ENCODE measurements at places on chromosomes 6 and 20. TPM values are rescaled to one million over a fixed set of nuclear protein-coding genes. Genes with fewer than 3 reads are reported as not detected.

The GLP1R gene
- not detected for total RNA-seq

The ATRN gene
- 15.3 TPM for total RNA-seq

The PACSIN1 gene
- total RNA-seq, result not detected

The FAM83C gene
- not detected for total RNA-seq

The OR2H2 gene
- not detected for total RNA-seq

The DYNLT1 gene
- total RNA-seq, result 251 TPM

The SMOC2 gene
- total RNA-seq, result not detected

The MPIG6B gene
- total RNA-seq, result not detected

The AURKA gene
- 57.6 TPM for total RNA-seq

The HLA-DMA gene
- total RNA-seq, result 4.9 TPM

The LINC00237 gene
- total RNA-seq, result not detected

The C6orf52 gene
- total RNA-seq, result not detected

The MUC22 gene
- total RNA-seq, result not detected

The CCDC170 gene
- not detected for total RNA-seq

The MEI4 gene
- total RNA-seq, result not detected

The TFAP2B gene
- total RNA-seq, result under 0.01 TPM

The ADGRG6 gene
- total RNA-seq, result 48.6 TPM

The PNPLA1 gene
- not detected for total RNA-seq

Data from mammary microvascular endothelial cell (primary cell).